ENCODE measurements at places on chromosomes 3 and 15. TPM values are rescaled to one million over a fixed set of nuclear protein-coding genes. Genes with fewer than 3 reads are reported as not detected.
A peak's percentile ranks its signal among the peaks of the same experiment; 100 is the strongest.

The SPTBN5 gene
- 1.2 TPM for total RNA-seq

The NANOGP8 gene
- 1.3 TPM for total RNA-seq

The ZIC1 gene
- total RNA-seq: not detected

The RASL12 gene
- 7.6 TPM for total RNA-seq

The GOLGA8H gene
- 0.88 TPM for total RNA-seq

The PLSCR5 gene
- total RNA-seq: not detected

The MINAR1 gene
- total RNA-seq: 0.47 TPM

The PLXNB1 gene
- total RNA-seq: 224 TPM

- DNase-seq: no peak
- no peak overlapping the region for H3K4me3 ChIP-seq
- H3K36me3 ChIP-seq: no peaks in the 10 kb centered on the region
- H3K27ac ChIP-seq: no peak overlapping the region
- no peaks in the 10 kb centered on the region for H3K4me1 ChIP-seq
Measured at GRCh38 chr3:72768006-72768441, 80.2 kb downstream of the SHQ1 start.

DNA sequence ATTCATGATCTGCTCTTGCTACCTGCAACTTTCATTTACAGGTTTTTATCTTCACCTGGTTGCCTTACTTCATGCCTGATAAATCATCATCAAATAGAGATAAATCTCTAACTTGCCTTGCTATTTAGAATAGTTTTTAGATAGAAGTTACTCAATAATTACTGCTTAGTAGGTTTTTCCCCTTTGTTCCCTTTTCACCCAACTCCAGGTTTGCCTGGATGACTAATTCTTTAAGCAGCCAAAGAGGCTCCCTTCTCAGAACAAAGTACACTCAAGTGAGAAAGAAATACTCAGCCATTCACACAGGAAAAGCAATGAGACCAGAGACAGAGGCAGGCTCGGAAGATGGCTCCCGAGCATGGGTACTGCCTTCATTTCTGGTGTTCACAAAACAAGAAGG, 268.1 kb upstream of the CRBN start:
- H3K4me3 ChIP-seq: no peak overlapping the region
- H3K4me1 ChIP-seq: no peaks in the 10 kb centered on the region
- no peak overlapping the region for H3K27ac ChIP-seq
- H3K27me3 ChIP-seq: no peaks in the 10 kb centered on the region

- DNase-seq: no peak
- no peak overlapping the region for H3K4me3 ChIP-seq
- no peaks in the 10 kb centered on the region for H3K27me3 ChIP-seq
- no peak overlapping the region for H3K27ac ChIP-seq
- H3K36me3 ChIP-seq: no peaks in the 10 kb centered on the region
Measured at GRCh38 chr3:167031364-167032049, 348.6 kb downstream of the ZBBX start.

GRCh38 chr3:159029306-159030026, 227.6 kb downstream of the MFSD1 start:
- H3K36me3 ChIP-seq: no peaks in the 10 kb centered on the region
- DNase-seq: no peak
- no peak overlapping the region for H3K27ac ChIP-seq
- no peaks in the 10 kb centered on the region for H3K4me1 ChIP-seq
- H3K4me3 ChIP-seq: no peak overlapping the region
- H3K27me3 ChIP-seq: no peaks in the 10 kb centered on the region

DNA sequence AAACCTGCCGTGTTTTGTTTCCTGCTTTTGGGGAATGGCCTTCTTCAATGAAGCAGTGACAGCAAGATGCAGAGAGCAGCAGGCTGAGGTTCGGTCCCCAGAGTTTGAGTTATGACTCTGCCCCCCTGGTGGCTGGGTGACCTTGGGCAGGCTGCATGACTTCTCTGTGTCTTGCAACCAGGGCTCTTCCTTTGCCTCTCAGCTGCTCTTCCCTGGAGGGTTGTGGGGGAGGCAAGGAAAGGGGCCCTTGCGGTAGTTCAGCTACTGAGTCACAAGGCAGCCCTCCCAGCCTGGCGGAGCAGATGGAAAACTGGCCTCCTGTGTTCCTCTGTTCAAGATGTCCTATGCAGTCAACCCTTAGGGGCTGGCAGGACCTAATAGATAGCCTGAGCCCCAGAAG, 17.1 kb downstream of the CTXND1 start:
- H3K4me1 ChIP-seq: no peaks in the 10 kb centered on the region
- no peaks in the 10 kb centered on the region for H3K27me3 ChIP-seq

DNA sequence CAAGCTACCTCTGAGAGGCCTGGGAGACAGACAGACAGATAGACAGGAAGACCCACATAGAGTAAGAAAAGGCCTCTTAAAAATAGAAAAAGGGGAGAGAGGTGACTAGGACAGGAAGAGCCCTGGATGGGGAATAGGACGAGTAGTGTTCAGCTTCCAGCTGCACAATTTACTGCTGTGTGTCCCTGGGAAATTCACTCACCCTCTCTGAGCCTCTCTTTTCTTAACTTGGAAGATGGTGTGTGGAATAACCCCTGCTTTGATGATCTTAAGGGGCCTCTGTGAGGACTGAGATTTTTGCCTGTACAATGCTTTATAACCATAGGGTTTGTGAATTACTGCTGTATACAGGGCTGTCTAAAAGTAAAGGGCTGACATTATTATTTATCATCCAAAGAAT, 37.5 kb downstream of the FEM1B start:
- no peaks in the 10 kb centered on the region for H3K36me3 ChIP-seq
- no peak for DNase-seq
- H3K27ac ChIP-seq: no peak overlapping the region
- peaks cover 2% of the 10 kb centered on the region for H3K4me1 ChIP-seq

DNA sequence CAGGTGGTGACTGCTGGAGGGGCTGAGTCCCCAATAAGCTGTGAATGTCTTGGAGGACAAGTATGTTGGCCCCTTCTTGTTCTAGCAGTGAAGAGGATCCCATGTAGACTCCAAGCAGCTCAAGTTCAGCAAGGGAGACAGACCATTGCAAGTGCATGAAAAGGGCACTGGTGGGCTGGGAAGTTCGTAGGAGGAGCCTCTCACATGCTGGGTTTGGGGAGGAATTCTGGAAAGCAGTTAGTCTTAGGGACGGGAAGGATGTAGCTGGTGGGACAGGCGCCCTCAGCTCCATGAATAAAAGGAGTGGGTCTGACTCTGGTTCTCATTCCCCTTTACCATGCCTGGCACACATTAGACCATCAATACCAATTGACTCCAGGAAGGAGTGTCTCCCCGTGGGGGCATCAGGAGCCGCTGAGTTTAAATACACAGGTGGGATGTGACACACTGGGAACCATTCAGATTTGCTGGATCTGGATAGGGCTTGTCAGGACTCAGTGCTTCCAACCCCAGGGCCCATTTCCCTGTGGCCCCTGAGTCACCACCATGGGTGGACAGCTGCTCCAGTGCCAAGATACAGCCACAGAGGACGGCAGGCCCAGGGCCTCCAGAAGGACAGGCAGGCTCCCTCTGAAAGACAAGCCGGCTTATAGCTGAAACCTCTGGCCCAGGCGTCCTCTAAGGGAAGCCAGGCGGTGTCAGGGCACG, 552 bp upstream of the XYLB start:
- no peak overlapping the region for H3K4me3 ChIP-seq
- no peaks in the 10 kb centered on the region for H3K36me3 ChIP-seq
- H3K4me1 ChIP-seq: no peaks in the 10 kb centered on the region
- no peaks in the 10 kb centered on the region for H3K27me3 ChIP-seq

GRCh38 chr3:198081421-198081844, 121.4 kb downstream of the LMLN start:
- no peaks in the 10 kb centered on the region for H3K4me1 ChIP-seq
- H3K36me3 ChIP-seq: no peaks in the 10 kb centered on the region
- H3K27ac ChIP-seq: no peak overlapping the region

- H3K27ac ChIP-seq: no peak overlapping the region
- H3K36me3 ChIP-seq: no peaks in the 10 kb centered on the region
- no peaks in the 10 kb centered on the region for H3K27me3 ChIP-seq
- no peak for DNase-seq
Measured at GRCh38 chr3:182246870-182247269, 535.1 kb downstream of the SOX2 start.

- H3K36me3 ChIP-seq: no peaks in the 10 kb centered on the region
- DNase-seq: no peak
- no peak overlapping the region for H3K4me3 ChIP-seq
- H3K4me1 ChIP-seq: no peaks in the 10 kb centered on the region
Measured at GRCh38 chr3:52779011-52779836, 1.8 kb downstream of the ITIH1 start.

DNA sequence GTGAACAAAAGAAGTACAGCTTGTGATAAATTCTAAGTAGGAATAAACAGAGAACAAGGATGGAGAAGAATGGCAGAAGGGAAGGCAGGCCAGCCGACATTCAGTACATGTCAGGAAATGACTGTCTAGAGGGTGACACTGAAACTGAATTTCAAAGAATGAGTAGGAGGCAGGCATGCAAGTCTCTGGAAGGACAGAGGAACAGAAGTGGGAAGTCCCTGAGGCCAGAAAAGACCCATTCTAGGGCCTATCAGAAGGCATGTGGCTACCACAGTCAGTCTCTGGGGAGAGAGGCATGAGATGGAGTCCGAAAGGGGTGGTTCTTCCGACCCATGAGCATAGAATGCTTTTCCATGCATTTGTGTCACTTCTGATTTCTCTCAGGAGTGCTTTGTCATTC, 243.5 kb upstream of the UBE2E2 start:
- no peak overlapping the region for H3K4me3 ChIP-seq
- no peak overlapping the region for H3K27ac ChIP-seq
- H3K36me3 ChIP-seq: no peaks in the 10 kb centered on the region
- no peak for DNase-seq
- H3K27me3 ChIP-seq: no peaks in the 10 kb centered on the region

- no peak overlapping the region for H3K27ac ChIP-seq
- peak; percentile 54 for DNase-seq
- no peak overlapping the region for H3K4me3 ChIP-seq
- H3K4me1 ChIP-seq: no peaks in the 10 kb centered on the region
- no peaks in the 10 kb centered on the region for H3K27me3 ChIP-seq
- no peaks in the 10 kb centered on the region for H3K36me3 ChIP-seq
Measured at GRCh38 chr3:141291559-141292355, 60.1 kb downstream of the PXYLP1 start.

DNA sequence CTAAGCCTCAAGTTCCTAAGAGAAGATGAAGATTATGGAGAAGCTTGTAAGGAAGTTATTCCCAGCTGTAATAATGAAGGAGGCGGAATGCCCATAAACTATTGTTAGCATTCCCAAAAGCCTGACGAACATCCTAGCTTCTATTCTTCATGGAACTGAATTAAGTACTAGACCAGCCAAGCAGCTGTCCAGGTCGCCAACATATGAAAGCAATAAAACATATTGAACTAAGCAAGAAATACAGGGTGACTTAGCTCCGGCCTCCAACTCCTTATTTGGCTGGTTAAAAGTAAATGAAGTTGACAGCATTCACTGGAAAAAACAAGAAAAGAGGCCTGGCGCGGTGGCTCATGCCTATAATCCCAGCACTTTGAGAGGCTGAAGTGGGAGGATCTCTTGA, 174.0 kb upstream of the TPM1 start:
- H3K36me3 ChIP-seq: no peaks in the 10 kb centered on the region
- H3K27me3 ChIP-seq: no peaks in the 10 kb centered on the region
- no peaks in the 10 kb centered on the region for H3K4me1 ChIP-seq
- H3K4me3 ChIP-seq: no peak overlapping the region

DNA sequence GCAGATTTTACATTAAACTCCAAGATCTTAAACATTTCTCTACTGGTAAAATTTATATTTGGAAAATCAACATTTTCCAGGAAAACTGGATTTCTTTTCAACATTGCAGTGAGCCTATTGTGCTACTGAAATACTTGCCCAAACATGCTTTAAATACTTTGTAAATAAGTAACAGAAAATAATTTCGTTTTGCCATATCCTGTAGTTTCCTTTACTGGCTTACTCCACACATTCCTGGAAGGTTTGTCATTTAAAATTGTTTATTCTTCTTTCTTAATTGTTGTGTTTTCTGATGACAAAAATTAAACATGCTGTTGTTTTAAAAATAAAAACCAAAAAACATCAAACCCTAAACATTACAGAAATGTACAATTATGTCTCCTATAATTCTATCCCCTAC, 22.0 kb downstream of the ACAD11 start:
- no peak overlapping the region for H3K27ac ChIP-seq
- no peaks in the 10 kb centered on the region for H3K27me3 ChIP-seq
- H3K36me3 ChIP-seq: peaks cover 15% of the 10 kb centered on the region
- no peak for DNase-seq

DNA sequence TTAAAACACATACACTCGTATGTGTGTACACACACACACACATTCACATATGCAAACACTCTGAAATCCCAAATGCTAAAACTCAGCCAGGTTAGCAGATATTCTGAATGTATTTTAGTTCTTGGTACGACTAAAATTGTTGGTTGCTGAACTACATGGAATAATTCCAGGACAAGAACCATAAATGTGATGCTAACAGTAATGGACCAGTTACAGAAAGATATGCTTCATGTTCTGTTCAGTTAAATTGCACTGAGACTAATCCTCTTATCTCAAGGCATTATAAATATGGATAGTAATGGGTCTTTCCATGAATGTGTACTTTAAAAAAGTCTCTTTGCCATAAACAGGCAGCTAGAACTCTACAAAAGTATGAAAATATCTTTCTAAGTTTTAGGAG, 113.3 kb downstream of the FRMD4B start:
- H3K27me3 ChIP-seq: no peaks in the 10 kb centered on the region
- DNase-seq: no peak

- no peak overlapping the region for H3K4me3 ChIP-seq
- no peaks in the 10 kb centered on the region for H3K4me1 ChIP-seq
- DNase-seq: no peak
- no peaks in the 10 kb centered on the region for H3K36me3 ChIP-seq
- no peak overlapping the region for H3K27ac ChIP-seq
Measured at GRCh38 chr3:141355242-141355641, 13.1 kb upstream of the ZBTB38 start.
